A172 (cell line): ENCODE measurements at places on chromosomes 3 and 15. TPM values are rescaled to one million over a fixed set of nuclear protein-coding genes. Genes with fewer than 3 reads are reported as not detected.

DNA sequence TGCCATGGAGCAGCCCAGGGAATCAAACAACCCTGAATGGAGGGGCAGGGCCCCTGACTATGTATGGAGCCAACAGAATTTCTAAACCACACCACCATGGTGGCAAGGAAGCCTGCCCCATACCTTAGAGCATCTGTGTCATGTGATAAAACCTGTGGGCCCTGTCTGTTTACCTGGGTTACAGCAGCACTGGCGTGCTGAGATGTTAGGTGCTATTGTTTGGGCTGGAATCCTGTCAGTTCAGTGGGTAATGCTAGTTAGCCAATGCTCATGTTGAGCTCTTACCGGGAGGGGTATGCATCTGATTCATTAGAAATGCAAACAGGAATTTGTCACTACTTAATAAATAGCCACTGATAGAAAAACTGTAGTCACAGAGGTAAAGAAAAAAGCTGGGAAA lies 63.5 kb upstream of the ETV5 start:
- DNase-seq, result no peak

DNA sequence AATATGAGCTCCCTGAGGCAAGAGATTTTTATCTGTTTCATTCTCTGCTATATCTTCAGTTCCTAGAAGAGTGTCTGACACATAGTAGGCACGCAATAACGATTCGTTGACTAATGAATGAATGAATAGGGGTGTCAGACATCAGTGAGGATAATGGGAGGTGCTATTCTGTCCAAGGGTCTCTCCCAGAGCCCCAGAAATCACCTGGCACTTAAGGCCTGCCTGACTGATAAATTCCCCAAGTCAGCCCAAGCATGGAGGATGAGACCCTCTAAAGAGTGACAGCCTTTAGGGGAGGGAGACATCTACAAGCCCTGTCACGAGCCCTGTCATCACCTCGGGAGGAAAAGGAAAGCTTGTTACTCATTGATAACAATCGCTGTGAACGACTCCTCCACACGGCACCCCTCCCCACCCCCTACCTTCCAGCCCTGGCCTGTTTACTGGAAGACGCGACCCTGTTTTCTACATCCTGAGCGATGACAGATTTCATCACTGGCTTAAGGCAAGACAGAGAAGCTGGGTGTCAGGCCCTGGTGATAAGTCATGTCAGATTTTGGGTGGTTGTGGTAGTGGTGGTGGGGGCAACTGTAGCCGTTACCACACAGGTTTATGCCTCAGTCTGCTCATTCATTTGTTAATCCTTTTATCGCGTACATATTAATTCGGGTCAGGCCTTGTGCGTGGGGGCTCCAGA lies 23.1 kb downstream of the BHLHE40 start:
- no peak for DNase-seq

- DNase-seq, result no peak
These were observed 104.2 kb downstream of the OXSM start for GRCh38 chr3:25894101-25894500.

GRCh38 chr3:33858131-33858530 lies 59.7 kb downstream of the PDCD6IP start:
- DNase-seq, result peak; percentile 7

- no peak for DNase-seq
These were observed 3.8 kb downstream of the SKOR1 start for GRCh38 chr15:67828969-67829646.

The NPAP1 gene
- total RNA-seq, result not detected in 2 replicates

The DUT gene
- 125 and 148 TPM in 2 replicates for total RNA-seq

The TMEM108 gene
- total RNA-seq, result not detected in 2 replicates

The ZNF774 gene
- 1.8 and 8.3 TPM in 2 replicates for total RNA-seq

The TTLL13 gene
- not detected in 2 replicates for total RNA-seq
